ENCODE measurements at places on chromosomes 7 and 10. TPM values are rescaled to one million over a fixed set of nuclear protein-coding genes. Genes with fewer than 3 reads are reported as not detected.
A peak's percentile ranks its signal among the peaks of the same experiment; 100 is the strongest.

EN2 gene
- total RNA-seq, result not detected

RBP4 gene
- 23.1 TPM for total RNA-seq

PLXDC2 gene
- total RNA-seq, result 105 TPM

GTPBP10 gene
- 16.2 TPM for total RNA-seq

ADRB1 gene
- total RNA-seq, result 0.42 TPM

DENND2A gene
- total RNA-seq, result 5.1 TPM

ABI1 gene
- total RNA-seq, result 50.5 TPM

JAKMIP3 gene
- 0.42 TPM for total RNA-seq

SGCE gene
- total RNA-seq, result 131 TPM

TRPV5 gene
- not detected for total RNA-seq

GHRHR gene
- total RNA-seq, result not detected

WIPF3 gene
- total RNA-seq, result 2.4 TPM

DNA sequence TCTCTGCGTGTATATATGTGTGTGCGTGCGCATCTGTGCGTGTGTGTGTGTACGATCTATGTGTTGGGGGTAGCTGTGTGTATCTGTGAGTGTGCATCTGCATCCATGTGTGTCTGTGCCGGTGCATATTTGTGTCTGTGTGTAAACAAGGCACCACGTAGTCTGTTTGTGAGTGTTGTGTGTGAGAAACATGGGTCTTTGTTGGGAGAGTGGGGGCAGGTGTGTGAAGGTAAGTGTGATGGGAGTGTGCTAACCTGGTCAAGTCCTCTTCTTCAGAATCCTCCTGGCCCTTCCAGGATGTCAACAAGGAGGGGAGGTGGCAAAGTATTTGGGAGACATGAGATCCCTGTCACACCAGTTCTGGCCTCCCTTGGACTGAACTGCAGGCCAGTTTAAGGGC lies 87.2 kb downstream of the HIF1AN start:
- H3K4me1 ChIP-seq, result no peaks in the 10 kb centered on the region
- no peaks in the 10 kb centered on the region for H3K36me3 ChIP-seq
- no peak overlapping the region for H3K4me3 ChIP-seq
- no peak overlapping the region for H3K27ac ChIP-seq

DNA sequence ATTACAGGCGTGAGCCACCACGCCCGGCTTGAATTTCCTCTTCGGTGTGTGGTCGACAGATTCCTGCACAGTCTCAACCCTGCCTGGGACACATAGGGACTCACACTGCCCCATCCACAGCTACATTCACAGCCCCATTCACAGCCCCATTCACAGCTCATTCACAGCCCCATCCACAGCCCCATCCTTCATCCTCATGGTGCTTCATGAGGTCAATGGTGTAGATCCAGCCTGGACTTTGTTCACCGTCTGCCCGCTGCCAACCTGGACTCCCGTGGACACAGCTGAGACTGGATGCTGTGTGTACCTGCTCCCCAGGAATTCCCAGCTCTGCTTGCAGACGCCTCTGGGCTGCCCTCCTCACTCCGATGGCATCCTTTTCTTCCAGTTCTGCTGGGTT lies 5.2 kb downstream of the IDI2 start:
- H3K27me3 ChIP-seq, result no peaks in the 10 kb centered on the region
- H3K27ac ChIP-seq, result no peak overlapping the region
- no peak for DNase-seq
- peaks cover 28% of the 10 kb centered on the region for H3K36me3 ChIP-seq

DNA sequence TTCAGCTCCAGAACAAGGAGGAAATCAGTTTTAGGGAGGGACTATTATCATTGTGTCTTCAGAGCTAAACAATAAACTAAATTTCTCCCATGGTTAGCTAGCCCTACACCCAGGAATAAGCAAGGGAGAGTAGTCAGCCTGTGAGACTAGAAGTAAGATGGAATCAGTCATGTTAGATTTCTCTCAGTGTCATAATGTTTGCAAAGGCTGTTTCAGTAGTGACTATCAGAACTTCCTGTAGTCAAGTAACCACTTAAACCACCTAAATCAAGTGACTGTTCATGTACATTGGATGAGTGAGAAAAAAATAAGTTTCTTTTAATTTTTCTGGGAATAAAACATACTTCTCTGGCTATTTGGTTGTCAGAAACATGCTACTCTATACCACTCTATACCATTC lies 121.6 kb downstream of the KCND2 start:
- no peaks in the 10 kb centered on the region for H3K27me3 ChIP-seq
- no peak for DNase-seq
- H3K36me3 ChIP-seq, result no peaks in the 10 kb centered on the region
- H3K4me3 ChIP-seq, result no peak overlapping the region

GRCh38 chr10:13628661-13629060 lies 41.9 kb downstream of the PRPF18 start:
- peaks cover 9% of the 10 kb centered on the region for H3K4me1 ChIP-seq
- H3K27ac ChIP-seq, result no peak overlapping the region
- H3K36me3 ChIP-seq, result peaks cover 3% of the 10 kb centered on the region
- H3K4me3 ChIP-seq, result no peak overlapping the region

GRCh38 chr10:59606551-59606961 lies 103.1 kb downstream of the SLC16A9 start:
- H3K4me1 ChIP-seq, result peaks cover 8% of the 10 kb centered on the region
- no peak overlapping the region for H3K4me3 ChIP-seq
- DNase-seq, result no peak
- H3K27me3 ChIP-seq, result no peaks in the 10 kb centered on the region

GRCh38 chr7:45573204-45573603 lies 964 bp upstream of the ADCY1 start:
- H3K36me3 ChIP-seq, result no peaks in the 10 kb centered on the region
- H3K4me3 ChIP-seq, result no peak overlapping the region
- DNase-seq, result no peak
- H3K27ac ChIP-seq, result no peak overlapping the region
- H3K27me3 ChIP-seq, result no peaks in the 10 kb centered on the region
- no peaks in the 10 kb centered on the region for H3K4me1 ChIP-seq

- no peaks in the 10 kb centered on the region for H3K36me3 ChIP-seq
- H3K4me3 ChIP-seq, result no peak overlapping the region
- DNase-seq, result no peak
- H3K27me3 ChIP-seq, result no peaks in the 10 kb centered on the region
- no peaks in the 10 kb centered on the region for H3K4me1 ChIP-seq
These were observed 90.5 kb downstream of the VSTM2A start for GRCh38 chr7:54632696-54633095.

DNA sequence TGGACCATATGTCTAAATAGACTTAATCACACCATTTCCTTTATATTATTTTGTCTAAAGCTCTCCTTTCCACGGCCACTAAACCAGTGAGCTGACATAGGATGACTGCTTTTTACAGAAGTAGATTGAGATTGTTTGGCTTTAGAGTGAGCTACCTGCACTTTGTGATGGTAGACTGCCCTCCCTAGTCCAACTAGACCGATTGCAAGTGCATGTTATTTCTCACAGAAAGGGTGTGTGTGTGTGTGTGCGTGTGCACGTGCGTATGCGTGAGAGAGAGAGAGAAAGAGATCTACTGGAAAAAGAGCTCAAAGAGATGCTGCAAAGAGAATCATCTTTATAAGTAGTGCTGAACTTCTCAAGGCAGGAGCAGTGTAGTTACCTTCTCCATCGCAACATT lies 60.7 kb downstream of the VCL start:
- H3K27me3 ChIP-seq, result no peaks in the 10 kb centered on the region
- H3K4me3 ChIP-seq, result no peak overlapping the region
- H3K27ac ChIP-seq, result no peak overlapping the region
- peaks cover 63% of the 10 kb centered on the region for H3K4me1 ChIP-seq
- no peaks in the 10 kb centered on the region for H3K36me3 ChIP-seq
- no peak for DNase-seq

GRCh38 chr7:102120666-102121195 lies 165.9 kb upstream of the SH2B2 start:
- H3K27ac ChIP-seq, result no peak overlapping the region
- H3K27me3 ChIP-seq, result no peaks in the 10 kb centered on the region

DNA sequence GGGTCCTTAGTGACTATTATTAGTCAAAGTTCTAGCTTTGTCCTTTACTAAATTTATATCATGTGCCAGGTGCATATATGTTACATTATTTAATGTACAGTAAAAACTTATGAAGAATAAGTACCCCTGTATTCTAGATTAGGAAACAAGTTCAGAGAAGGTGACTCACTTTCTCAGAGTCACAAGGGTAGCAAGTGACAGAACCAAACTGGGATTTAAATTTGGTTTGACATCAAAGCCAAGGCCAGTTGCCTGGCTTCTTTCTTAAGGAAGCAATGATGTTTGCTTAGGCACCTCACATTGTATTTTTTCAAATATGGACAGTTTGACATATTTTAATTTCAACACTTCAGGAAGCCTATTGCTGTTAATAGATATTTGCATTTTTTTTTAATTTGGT lies 2.5 kb downstream of the LSM8 start:
- H3K27ac ChIP-seq, result no peak overlapping the region
- no peaks in the 10 kb centered on the region for H3K27me3 ChIP-seq
- no peak for DNase-seq
- H3K4me3 ChIP-seq, result no peak overlapping the region

- H3K4me3 ChIP-seq, result no peak overlapping the region
- DNase-seq, result no peak
- no peak overlapping the region for H3K27ac ChIP-seq
- H3K27me3 ChIP-seq, result no peaks in the 10 kb centered on the region
These were observed 228.5 kb upstream of the NEBL start for GRCh38 chr10:21125471-21126228.

GRCh38 chr7:50655490-50655889 lies 90.3 kb upstream of the DDC start:
- H3K4me1 ChIP-seq, result peaks cover 63% of the 10 kb centered on the region
- no peaks in the 10 kb centered on the region for H3K27me3 ChIP-seq
- H3K4me3 ChIP-seq, result no peak overlapping the region
- no peaks in the 10 kb centered on the region for H3K36me3 ChIP-seq
- H3K27ac ChIP-seq, result peak overlapping the region; percentile 86

GRCh38 chr7:66150471-66150870 lies 35.8 kb downstream of the CRCP start:
- no peak overlapping the region for H3K4me3 ChIP-seq
- peaks cover 9% of the 10 kb centered on the region for H3K4me1 ChIP-seq
- H3K27me3 ChIP-seq, result no peaks in the 10 kb centered on the region
- DNase-seq, result no peak

DNA sequence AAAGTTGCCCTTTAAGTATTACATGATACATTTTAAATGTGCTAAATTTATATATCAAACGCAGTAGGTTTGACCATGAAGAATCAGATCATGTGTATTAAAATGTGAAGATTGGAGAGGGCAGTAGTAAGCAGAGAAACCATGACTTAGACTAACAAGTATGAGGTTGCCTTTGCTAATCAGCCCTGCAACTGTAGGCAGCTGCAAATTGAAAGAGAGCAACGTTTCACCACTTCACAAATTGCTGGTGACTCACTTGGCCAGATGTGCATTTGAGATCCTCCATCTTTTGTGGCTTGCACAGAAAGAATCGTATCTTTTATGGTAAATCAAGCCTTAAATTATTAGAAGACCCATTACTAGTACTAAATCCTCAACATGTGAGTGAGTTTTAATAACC lies 10.1 kb upstream of the SEMA3A start:
- H3K27me3 ChIP-seq, result no peaks in the 10 kb centered on the region

GRCh38 chr7:34497153-34497777 lies 160.8 kb upstream of the NPSR1 start:
- no peak overlapping the region for H3K27ac ChIP-seq
- H3K4me1 ChIP-seq, result no peaks in the 10 kb centered on the region
- no peak for DNase-seq

DNA sequence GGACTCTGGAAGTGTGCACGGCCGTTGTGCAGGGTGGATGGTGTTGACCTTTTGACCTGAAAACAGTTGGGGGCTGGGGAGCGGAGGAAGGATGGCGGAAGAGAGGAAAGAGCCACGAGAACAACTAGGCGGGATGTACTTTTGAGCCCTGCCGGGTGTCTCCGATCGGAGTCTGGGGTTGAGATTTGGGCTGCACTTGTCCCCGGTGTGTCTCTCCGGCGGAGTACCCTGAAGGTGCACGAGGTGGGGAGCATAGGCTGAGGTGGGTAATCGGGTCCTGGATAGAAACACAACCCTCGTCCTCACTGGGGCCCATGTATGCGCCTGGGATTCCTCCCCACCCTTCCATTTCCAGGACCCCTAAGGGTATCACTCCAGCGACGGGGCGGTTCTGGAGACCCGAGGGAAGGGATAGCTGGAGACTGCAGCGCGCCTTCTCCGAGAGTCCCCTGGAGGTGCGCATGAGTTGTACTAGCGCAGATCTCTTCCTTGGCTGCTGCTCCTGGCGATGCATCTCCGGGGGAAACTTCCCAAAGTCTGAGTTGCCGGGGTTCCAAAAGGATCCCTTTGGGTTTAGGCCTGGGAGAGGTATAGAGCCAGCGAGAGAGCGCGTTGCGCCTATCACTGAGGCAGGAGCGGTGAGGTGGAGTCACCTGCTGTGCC lies 4.6 kb upstream of the HMX2 start:
- H3K4me3 ChIP-seq, result no peak overlapping the region
- H3K27me3 ChIP-seq, result peaks cover 89% of the 10 kb centered on the region
- H3K4me1 ChIP-seq, result no peaks in the 10 kb centered on the region
- no peak for DNase-seq
- no peaks in the 10 kb centered on the region for H3K36me3 ChIP-seq
- no peak overlapping the region for H3K27ac ChIP-seq

DNA sequence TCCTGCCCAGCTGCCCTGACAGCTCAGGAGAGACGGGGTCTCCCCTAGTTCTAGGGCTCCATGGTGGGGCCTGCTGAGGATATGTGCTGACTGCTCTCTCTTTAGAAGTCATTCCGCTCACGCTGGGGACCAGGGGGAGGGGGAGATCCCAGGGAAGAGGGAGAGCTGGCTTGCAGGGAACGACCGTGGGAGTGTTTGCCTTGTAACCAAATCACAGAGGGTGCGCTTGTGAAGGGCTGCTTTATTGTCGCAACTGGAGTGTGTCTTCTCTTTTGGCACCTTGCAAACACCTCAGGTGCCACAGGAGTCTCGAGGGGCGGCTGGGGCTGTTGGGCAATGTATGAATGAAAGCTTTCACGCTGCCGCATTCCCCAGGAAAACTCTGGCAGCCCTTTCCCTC lies 531.3 kb upstream of the MKI67 start:
- no peaks in the 10 kb centered on the region for H3K36me3 ChIP-seq
- H3K27me3 ChIP-seq, result no peaks in the 10 kb centered on the region
- no peak overlapping the region for H3K4me3 ChIP-seq
- no peak overlapping the region for H3K27ac ChIP-seq
- no peaks in the 10 kb centered on the region for H3K4me1 ChIP-seq
- DNase-seq, result no peak

- no peaks in the 10 kb centered on the region for H3K27me3 ChIP-seq
- no peak for DNase-seq
- no peak overlapping the region for H3K4me3 ChIP-seq
- H3K36me3 ChIP-seq, result no peaks in the 10 kb centered on the region
- peak overlapping the region; percentile 54 for H3K27ac ChIP-seq
These were observed 312.1 kb downstream of the PRKG1 start for GRCh38 chr10:51386248-51386885.

- H3K36me3 ChIP-seq, result no peaks in the 10 kb centered on the region
- H3K4me3 ChIP-seq, result no peak overlapping the region
- no peaks in the 10 kb centered on the region for H3K4me1 ChIP-seq
- DNase-seq, result no peak
- no peaks in the 10 kb centered on the region for H3K27me3 ChIP-seq
These were observed 55.7 kb upstream of the ITPRID1 start for GRCh38 chr7:31458203-31458602.

- H3K27me3 ChIP-seq, result no peaks in the 10 kb centered on the region
- DNase-seq, result no peak
- no peak overlapping the region for H3K27ac ChIP-seq
- H3K4me1 ChIP-seq, result no peaks in the 10 kb centered on the region
- no peaks in the 10 kb centered on the region for H3K36me3 ChIP-seq
These were observed 128.1 kb upstream of the C1QL3 start for GRCh38 chr10:16649757-16650156.

- peaks cover 8% of the 10 kb centered on the region for H3K4me1 ChIP-seq
- H3K4me3 ChIP-seq, result no peak overlapping the region
- H3K27me3 ChIP-seq, result no peaks in the 10 kb centered on the region
- peaks cover 10% of the 10 kb centered on the region for H3K36me3 ChIP-seq
- H3K27ac ChIP-seq, result no peak overlapping the region
These were observed 57.0 kb downstream of the KLRG2 start for GRCh38 chr7:139426258-139427028.

Measured in thoracic aorta (tissue), 2 donors.